ENCODE measurements at places on chromosomes 3 and 15.

GRCh38 chr15:57565311-57565710 lies 26.4 kb upstream of the MYZAP start:
- no peak for DNase-seq

DNA sequence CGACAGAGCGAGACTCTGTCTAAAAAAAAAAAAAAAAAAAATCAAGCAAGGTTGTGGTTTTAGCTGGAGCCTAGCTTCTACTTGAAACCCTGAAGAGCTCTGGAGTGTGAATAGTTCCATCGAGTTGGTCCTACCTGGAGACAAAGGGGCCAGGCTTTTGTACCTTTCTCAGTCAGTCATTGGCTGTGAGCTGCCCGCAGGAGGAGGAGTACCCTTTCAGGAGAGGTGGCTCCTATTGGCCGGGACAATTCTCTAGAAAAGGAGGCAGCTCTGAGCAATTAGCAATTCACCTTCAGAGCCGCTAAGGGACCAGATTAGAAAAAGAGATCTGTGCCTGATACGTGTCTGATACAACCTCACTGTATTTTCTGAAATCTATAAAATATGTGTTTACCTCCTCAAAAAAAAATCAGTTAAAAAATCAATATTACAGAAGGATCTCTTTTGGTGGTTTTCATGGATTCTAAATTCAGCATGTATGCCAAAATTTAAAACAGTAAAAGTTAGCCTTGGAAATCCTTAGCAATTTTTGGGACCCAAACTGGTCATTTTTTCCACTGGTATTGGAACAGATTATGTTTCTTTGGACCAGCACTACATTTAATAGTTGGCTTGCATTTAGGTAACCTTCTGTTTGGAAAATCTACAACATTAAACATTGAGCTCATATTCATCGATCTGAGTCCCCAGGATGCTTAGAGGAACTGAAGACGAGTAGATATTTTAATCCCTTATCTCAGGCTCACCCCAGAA lies 29.7 kb upstream of the PDCD6IP start:
- DNase-seq, result no peak

DNA sequence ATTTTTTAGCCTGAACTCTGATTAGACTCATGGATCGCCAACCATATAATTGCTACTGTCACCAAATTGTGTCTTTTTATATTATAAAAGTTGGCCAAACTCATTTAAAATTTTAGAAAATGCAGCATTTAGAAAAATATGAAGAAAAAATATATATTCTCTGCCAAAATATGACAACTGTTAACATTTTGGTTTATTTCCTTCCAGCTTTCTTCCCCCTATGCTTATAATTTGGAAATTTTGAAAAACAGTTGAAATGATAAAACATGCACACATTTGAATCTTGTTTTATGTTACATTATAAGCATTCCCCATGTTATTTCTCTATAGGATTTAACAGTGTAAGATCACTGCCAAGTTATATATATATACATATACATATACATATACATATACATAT lies 1112.8 kb downstream of the TUSC7 start:
- DNase-seq, result no peak

- no peak for DNase-seq
Observed at GRCh38 chr15:57018151-57018550, 99.7 kb downstream of the TCF12 start.

GRCh38 chr15:38260077-38260476 lies 7.4 kb downstream of the SPRED1 start:
- DNase-seq, result no peak

DNA sequence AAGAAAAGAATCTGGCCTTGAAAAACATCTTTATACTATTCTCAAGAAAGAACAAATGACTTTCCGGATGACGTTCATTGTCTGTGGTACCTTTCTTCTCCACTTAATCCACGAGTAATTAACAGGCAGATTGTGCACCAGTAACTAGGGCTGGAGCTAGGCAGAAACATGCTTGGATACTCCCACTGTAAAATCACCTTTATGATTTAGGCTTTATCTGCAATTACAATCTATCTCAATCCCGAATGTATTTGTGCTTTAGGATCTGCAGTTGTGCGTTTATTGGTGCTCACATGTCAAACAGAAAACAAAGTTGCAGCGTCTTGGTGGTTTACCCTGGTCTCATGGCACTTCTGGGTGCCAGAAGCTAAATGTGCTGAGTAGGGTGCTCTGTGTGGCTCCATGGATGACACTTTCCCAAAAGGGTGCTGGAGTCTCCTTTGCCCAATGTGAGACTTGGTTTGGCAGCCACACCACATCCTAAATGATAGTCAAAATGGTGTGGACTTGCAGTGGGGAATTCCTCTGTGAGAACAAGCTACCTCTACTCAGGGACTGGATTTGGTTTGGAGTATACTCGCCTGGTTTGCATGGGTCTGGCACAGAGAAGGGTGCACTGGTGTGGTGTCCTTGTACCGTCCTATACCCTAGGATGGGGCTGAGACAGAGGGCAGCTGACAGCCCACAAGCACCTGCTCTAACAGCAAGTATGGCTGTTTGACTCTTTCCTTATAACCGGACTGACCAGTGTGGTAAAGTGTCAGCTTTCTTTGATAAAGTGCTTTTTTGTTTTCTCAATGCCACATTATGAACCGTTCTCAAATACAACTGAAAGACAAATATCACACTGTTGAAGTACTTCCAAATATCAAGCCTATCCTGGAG lies 7.7 kb downstream of the SERP1 start:
- DNase-seq, result no peak

All from GM12891 (cell line).